Activated CD4-positive, alpha-beta T cell treated with anti-CD3 and anti-CD28 coated beads, Interleukin-2, amount 50 U/mL, for 4 hours (primary cell): ENCODE measurements at places on chromosomes 5 and 9.

DNA sequence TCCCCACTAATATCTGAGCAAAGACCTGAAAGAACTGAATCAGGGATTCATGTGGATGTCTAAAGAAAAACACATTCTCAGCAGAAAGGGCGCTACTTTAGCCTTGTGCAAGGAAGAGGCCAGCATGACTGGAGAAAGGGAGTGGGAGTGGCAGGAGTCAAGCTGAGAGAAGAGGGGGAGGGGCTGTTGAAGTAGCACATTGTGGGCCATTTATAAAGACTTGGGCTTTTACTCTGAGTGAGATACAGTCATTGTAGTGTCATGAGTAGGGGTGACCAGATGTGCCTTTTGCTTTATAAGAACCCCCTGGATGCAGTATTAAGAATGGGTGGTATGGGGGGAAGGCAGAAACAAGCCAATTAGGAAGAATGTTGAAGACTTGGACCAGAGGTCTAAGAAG is 452.8 kb downstream of the ENC1 start:
- no peak for DNase-seq

DNA sequence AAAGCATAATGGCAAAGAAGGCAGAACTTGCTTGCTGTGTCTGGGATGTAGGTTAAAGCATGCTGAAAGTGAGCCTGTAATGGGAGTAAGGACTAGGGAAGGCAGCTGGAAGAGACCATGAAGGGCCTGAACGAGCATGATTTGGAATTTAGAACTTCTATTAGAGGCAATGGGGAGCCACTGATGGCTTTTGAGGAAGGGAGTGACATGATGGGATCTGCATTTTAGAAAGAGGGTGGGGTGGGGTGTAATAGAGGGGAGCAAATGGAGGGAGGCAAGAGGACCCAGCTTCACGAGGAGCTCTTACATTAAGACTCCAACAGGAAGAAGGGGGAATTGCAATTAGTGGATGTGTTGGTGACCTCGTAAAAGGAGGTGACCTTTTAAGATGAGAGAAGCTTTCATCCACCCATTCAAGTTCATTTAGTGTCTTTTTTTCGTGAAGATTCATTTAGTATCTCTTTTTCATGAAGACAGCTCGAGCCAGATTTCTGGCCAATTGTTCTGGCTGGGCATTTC is 13.6 kb upstream of the GABRP start:
- DNase-seq = no peak

DNA sequence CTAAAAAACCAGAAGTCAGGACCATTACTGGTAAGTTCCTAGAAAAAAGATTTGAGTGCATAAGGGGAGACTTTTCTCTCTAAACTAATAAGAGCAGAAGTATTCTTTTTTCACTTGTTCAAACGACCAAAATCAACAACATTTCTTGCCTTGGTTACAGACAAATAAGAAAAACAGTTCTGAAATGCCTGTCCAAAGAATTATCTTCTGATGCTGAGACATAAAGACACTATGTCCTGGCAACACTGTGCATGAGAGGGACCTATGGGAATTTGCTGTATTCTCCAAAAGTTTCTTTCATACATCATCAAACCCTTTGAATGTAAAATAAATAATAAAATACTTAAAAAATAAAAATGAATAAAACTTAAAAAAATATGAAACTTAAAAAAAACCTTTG is 50.4 kb downstream of the ZNF474 start:
- no peak for DNase-seq

DNA sequence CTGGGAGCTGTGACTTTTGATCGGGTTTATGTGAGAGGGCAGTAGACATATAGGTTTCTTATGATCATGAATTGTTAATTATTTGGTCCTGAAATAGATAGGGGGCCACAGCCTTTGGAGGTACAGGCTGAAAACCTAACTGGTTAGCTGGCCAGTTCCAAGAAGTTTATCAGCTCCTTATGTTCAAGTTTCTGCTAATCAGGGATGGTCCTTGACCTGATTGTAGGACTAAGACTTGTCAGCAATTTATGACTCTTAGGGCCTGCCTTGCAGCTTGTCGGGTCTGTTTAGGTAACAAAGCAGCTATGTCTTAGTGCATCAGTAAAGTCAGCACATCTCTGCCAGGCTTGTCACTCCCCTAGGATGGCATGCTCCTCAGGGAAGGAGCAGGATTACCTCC is 151.8 kb upstream of the RUSC2 start:
- no peak for DNase-seq
